ENCODE measurements at places on chromosomes 5 and 9.

DNA sequence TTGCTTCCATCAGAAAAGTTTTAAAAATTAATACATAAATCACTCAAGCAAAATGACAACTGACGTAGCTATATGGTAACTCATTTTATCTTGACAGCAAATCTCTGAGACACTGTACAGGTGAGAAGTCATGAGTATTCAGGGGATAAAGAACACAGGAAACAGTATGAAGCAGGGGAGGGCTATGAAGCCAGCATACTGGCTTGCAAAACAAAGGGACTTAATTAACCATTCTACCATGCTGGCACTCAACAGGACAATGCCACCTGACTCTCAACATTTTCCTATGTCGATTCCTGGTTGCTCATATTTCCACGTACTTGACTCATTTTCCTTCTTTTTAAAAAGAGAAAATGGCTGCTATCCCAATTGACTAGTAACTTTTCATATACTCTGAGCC lies 151.4 kb upstream of the RETREG1 start:
- DNase-seq, result no peak

GRCh38 chr5:54080831-54081230 lies 229.5 kb downstream of the ARL15 start:
- no peak for DNase-seq

- no peak for DNase-seq
Measured at GRCh38 chr5:143055596-143056338, 285.6 kb downstream of the ARHGAP26 start.

GRCh38 chr5:60503771-60504170 lies 196.2 kb downstream of the DEPDC1B start:
- no peak for DNase-seq

GRCh38 chr5:178357121-178357521 lies 124.5 kb upstream of the PHYKPL start:
- no peak for DNase-seq

DNA sequence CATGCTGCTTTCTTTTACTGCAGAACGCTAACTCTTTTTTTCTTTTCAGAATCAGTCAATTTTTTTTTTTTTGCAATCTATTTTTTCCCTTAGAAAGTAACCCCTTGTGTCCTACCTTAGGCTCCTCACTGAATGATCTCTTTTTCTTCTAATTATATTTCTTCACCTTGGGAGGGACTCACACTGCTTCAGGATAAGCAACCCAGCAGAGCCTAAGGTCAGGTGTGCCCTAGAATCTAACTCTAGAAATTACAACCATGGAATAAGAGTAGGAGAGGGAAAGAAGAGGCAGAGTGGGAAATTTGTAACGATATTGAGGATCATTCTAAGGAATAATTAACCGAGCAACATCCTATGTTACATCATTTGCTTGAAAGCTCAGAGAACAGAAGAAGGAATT lies 564.0 kb upstream of the MEF2C start:
- DNase-seq, result no peak

- DNase-seq, result no peak
Measured at GRCh38 chr9:121675381-121675780, 23.9 kb downstream of the DAB2IP start.

DNA sequence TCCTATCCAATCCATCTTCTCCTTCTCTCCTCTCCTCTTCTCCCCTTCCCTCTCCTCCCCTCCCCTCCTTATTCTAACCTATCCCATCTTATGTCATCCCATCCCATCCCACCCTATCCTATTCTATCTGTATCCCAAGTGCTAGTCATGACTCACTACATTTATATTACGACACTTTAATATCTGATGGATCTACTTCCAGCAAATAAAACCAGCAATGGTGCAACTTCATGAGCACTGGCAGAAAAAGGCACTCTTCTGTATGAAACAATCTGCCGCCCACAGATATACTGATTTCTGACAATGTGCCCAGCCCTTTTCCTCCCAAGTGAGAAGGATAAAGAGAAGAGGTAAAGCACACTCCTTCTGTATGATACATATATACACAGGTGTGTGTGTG lies 86.6 kb upstream of the ANKH start:
- DNase-seq, result no peak

DNA sequence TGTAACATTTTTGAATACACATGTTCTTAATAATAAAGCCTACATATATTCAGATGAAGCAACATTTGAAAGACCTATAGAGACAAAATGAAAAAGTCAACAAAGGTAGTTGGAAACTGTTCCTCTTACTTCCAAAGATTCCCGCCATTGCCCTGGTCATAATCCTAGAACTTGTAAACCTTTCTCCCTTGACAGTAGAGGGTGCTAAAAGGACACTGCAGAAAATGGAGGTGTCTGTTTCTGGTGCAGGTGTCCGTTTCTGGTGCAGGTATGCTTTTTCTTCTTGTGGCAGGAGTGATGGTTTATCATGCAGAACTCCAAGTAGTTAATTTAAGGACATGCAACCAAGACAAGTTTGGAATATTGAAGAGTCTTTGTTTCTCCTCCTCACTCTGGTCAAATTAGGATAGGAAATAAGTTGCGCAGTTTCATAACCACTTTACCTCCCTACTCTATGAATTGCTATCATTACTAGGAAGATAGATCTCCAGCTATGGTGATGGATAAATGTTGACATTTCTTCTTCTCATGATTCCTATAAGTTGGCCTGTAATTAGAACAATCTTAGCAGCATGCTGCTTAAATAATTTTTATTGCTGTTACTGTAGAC lies 56.0 kb upstream of the FAM174A start:
- no peak for DNase-seq

GRCh38 chr5:127997201-127997704 lies 86.3 kb upstream of the SLC12A2 start:
- DNase-seq, result no peak

- no peak for DNase-seq
Measured at GRCh38 chr5:80491296-80491695, 3.4 kb downstream of the FAM151B start.

DNA sequence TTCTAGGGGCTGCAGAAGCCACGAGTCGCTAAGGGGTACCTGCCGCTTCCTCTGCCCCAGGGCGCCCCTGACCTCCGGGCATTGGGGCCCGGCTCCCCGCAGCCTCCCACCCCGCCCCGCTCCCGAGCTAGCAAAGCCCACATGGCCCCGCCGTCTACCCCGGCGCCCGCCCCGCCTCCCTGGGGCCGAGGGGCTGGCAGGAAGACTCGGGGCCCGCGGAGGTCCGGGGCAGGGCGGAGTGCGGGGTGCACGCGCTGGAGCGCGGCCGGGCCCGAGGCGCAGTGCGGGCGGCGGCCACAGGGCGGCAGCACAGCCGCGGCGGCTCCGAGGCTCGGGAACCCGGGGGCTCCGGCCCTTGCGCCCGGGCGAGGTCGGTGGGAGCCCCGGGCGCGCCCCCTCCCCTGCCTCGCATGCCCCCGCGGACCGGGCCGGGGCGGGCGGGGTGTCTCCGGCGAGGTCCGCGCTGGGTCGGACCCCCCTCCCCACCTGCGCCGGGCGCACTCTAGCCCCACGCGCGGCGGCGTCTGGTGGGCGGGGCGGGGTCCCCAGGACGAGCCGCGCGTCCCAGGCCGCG lies 6.7 kb downstream of the NRARP start:
- peak; percentile 38 for DNase-seq

DNA sequence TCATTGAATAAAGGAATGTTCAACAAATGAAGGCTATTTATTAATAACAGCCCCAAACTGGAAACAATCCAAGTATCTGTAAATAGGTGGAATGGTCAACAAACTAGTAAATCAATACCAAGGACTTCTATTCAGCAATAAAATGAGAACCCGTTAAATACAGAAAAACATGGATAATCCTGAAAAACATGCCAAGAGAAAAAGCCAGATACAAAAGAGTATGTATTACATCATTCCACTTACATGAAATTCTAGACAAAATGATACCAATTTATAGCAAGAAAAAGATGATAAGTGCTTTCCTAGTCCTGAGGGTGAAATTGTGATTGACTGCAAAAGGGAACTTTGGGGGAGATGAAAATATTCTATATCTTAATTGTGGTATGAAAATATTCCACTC lies 3.1 kb downstream of the PJA2 start:
- DNase-seq, result no peak

- no peak for DNase-seq
Measured at GRCh38 chr5:40672425-40672824, 7.3 kb upstream of the PTGER4 start.

- DNase-seq, result no peak
Measured at GRCh38 chr9:98913044-98913443, 30.7 kb upstream of the COL15A1 start.

GRCh38 chr9:15349892-15350761 lies 43.1 kb upstream of the TTC39B start:
- DNase-seq, result no peak

DNA sequence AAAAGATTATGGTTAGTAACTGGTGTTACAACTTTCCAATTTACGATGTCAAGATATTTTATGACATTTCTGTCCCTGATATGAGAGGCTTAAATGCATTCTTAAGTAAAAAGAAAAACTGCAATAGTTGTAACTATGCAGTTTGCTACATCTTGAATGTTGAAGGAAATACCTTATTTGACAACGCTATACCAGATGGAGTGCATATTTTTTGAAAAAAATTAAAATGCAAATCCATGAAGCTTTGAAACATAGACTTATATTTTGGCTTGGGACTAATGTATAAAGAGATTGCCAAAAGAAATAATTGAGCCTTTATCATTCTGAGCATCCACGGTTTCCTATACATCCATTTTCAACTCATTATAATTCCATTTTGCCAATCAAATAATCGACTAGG lies 579.4 kb downstream of the TAF11L14 start:
- DNase-seq, result no peak

DNA sequence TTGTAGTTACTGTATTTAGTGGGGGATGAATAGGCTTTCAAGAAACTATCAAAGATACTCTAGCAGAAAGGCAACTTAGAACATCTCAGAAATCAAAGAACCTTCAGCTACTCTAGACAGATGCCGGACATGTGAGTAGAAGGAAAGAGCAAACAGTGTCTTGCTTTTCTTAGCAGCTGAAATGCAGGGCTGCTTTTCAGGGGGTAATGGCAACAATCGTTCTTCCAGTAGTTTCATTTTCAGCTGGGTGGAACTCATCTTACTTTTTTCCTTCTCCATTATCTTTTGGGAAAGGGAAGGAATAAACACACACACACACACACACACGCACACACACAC lies 281.6 kb downstream of the CRB2 start:
- DNase-seq, result no peak

DNA sequence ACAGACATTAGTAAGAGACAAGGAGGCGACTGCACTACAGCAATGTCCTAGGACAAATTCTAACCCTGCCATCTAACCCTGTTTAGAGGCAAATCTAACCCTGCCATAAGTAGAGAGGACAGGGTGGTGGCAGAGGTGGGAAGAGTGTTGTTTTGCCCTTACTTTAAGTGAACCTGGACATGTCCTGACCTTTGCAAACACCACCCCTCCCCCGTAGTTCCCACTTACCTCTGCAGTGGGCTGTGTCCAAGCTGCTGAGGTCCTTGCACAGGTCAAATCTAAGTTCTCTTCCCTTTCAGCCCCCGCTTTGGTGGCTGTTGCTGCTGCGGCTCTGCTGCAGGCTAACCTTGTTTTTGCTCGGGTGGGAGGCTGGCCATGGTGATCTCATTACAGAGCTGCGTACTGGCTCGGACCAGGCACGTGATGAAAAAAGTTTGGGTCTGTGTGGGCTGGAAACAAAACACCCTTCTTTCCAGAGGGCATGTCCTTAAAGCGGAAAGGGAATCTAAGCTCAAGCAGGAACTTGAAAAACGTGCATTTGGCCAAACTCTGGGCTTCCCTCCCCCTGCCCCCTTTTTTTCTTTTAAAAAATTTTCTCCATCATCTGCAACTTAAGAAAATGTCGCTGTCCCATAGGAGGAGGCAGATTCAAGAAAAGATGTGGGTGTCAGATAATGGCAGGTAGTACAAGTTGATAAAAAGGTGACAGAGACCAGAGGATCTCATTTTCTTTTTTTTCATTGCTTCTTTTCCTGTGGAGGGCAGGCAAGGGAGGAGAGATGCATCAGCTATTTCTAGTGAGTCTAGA lies at the start of gene FAXDC2:
TSS of gene FAXDC2 (minus strand) at position 349 of the 808 bp plus-strand sequence. CDS start 12,425 bp downstream, outside the sequence.
- DNase-seq, result no peak

DNA sequence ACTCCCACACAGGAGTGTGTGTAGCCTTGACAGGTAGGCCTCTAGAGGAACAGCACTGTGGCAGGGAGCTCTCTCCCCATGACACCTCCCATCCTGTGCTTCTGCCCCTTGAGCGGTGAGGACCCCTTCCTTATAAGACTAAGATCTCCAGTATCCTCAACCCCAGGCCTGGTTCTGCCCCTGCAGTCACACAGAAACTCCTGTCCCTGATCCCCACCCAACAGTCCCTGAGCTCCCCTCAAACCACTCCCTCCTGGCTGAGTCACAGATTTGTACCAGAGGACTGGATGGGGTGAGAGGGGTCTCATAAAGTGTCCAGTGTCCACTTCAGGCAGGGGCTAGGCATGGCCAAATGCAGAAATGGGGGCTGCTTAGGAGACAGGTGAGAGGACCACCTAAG lies 47.8 kb upstream of the CDKN2AIPNL start:
- DNase-seq, result no peak

GRCh38 chr5:72599519-72600370 lies 92.5 kb upstream of the ZNF366 start:
- DNase-seq, result no peak

- no peak for DNase-seq
Measured at GRCh38 chr9:71218774-71219173, 97.4 kb upstream of the TRPM3 start.

GRCh38 chr5:138792195-138792790 lies 39.1 kb downstream of the CTNNA1 start:
- no peak for DNase-seq

DNA sequence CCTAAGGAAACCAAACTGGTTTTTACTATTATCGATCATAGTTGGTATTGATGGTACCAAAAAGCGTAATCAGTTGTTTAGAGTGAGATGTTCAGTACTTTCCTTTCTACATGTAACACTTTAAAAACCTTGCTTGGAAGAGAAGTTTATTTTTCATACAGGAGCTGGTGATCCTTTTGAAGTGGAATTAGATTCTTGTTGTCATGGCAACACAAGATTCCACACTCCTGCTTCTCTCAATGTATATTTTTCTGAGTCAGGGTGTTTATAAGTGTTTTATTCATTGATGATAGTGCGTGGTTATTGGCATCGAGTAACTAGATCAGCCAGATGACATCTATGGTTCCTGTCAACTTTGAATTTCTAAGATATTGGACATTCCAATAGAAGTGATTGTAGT lies 181.1 kb upstream of the CHD1 start:
- no peak for DNase-seq

Measured in stimulated activated CD4-positive, alpha-beta T cell treated with anti-CD3 and anti-CD28 coated beads, Interleukin-1b, Interleukin-23, amount 100 ng/mL, for 1 hour (primary cell).